ENCODE measurements at places on chromosomes 2 and 18.
A peak's percentile ranks its signal among the peaks of the same experiment; 100 is the strongest.

DNA sequence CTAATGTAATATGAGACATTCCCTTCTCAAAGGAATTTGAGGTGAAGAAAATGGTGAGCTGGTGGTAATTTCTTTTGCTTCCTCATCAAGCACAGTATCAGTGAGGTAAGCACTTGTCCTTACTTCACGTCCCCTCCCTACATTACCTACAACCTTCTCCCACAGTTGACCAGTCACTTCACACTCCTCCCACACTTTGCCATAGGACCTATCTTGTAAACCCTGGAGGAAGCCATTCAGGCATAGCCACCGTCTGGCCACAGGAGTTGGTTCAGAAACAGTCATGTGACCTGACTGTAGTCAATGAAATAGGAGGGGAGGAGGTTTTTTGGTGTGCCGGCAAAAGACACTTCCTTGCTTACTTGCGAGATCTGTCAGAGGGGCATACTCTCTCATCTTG is 12.1 kb downstream of the ACOXL start:
- no peak for DNase-seq

DNA sequence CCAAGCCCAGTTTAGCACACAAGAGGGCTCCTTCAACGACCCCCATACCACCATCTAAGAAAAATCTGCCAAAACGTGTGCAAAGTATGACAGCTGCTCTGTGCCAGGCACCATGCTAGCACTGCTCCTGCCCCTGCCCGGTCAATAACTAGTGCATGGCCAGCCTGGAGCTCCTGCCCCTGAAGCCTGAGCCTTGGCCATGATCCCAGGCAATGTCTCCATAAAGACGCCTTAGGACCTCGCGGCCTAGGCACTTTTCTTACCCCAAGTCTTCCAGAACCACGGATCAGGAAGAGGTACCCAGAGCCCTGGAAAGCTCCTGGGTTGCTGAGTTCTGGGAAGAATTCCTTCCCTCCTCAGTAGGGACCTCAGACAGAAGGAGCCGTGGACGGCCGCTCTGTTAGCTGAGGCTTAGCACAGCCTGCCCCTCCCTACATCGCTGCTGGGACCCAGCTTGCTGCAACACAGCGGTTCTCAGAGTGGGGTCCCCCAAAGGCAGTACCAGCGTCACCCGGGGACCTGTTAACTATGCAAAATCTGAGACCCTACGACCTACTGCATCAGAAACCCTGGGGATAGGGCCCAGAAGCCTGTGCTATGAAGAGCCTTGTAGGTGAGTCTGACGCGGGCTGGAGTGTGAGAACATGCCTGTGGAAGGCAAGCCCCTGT is 117.8 kb upstream of the TWIST2 start:
- DNase-seq, result no peak

- DNase-seq, result no peak
These were observed 16.9 kb downstream of the QPCT start for GRCh38 chr2:37361216-37361815.

- DNase-seq, result no peak
These were observed 212.1 kb upstream of the POU3F3 start for GRCh38 chr2:104641786-104642185.

GRCh38 chr2:60641811-60642788 is 88.6 kb upstream of the BCL11A start:
- DNase-seq, result peak; percentile 21

Measured in stimulated activated CD4-positive, alpha-beta T cell treated with anti-CD3 and anti-CD28 coated beads, Interleukin-2, amount 100 ng/mL, for 48 hours (primary cell).